ENCODE measurements at places on chromosomes 7 and 10.

DNA sequence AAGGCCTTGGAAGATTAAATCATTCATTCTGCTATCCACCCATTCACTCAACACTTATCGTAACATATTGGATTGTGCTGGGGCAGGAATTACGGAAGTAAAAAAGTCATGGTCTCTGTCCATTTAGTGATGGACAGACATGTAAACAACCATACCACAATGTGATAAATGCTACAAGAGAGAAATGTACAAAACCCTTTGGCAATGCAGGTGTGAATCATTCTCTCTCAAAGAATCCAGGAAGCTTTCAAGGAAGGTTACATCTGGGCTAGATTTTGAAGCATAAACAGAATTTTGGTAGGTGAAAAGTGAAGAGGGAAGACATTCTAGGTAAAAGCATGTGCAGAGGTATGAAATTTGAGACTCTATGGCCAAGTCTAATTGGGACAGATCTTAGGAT, 61.7 kb upstream of the KCNIP2 start:
- no peak for DNase-seq

DNA sequence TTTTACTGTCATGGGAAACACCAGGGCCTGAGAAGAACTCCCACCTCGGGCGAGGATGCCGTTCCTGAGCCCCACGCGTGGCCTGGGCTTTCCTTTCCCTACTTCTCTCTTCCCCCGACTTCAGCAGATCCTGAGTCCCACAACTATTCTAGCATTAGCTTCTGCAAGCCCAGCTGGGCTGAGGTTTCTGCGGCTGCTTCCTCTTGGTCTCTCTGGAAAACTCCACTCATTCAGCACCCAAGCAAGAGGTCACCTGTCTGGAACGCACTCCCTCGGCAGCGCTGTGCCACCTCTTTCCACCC, 761 bp upstream of the DOCK1 start:
- DNase-seq: no peak

- no peak for DNase-seq
Measured at GRCh38 chr7:47427051-47427643, 154.8 kb downstream of the TNS3 start.

GRCh38 chr10:123897146-123897545, 5.5 kb upstream of the CPXM2 start:
- no peak for DNase-seq

DNA sequence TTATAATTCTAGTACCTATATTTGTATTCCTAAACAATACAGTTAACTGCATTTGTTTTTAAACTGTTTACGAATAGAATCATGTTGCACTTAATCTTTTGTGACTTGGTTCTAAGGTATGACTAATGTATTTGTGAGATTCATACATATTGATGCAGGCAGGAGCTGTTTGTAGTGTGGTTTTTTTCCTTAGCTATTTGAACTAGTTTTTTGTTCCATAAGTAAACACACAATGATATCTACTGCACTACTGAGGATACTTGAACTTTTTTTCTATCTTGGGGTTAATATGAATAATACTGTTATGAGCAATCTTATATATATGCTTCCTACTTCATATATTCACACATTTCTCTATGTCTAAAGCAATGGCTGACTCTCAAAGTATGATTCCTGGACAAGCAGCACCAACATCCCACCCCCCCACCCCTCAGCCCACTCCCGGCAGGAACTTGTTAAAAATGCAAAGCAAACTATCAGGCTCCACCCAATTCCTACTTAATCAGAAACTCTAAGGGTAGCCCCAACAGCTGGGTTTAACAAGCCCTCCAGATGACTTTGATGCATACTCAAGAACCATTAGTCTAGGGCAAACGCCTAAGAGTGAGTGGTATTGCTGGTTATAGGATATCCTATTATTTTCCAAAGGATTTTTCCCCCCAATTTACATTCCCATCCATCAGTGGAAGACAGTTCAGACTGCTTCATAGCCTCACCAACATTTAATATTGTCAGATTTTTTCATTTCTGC, 25.8 kb downstream of the BRAF start:
- DNase-seq: no peak

Measured in GM13976 (cell line).